ENCODE measurements at places on chromosomes 5 and 9.

GRCh38 chr5:7779019-7780005 lies 71.6 kb downstream of the CFAP90 start:
- no peak for DNase-seq

DNA sequence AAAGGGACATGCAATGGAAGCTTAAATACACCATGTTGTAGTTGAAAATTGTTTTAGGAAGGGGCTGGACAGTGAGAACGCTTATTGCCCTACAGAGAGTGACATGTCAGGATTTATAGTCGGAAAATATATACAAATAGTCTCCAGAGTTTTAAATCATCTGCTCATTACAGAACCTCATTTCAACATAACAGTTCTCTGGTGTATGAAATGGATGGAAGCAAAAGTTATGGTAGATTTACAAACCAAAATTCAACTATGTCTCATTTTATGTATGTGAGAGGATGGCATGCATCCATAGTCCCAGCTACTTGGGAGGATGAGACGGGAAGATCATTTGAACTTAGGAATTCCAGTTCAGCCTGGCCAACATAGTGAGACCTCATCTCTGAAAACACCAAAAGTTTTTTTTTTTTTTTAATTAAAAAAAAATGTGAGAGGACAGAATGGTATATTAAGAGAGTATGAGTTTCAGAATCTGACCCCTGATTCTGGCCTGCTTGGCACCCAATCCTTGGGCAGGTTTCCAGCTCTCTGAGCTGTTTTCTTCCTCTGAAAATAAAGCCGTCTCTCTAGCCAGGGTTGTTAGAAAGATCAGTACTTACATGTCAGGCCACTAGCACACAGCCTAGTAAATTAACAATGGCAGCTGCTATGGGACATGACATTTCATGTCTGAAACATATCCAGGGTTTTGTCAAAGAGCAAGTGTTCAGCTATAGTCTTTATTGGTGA lies 40.1 kb downstream of the IQGAP2 start:
- no peak for DNase-seq

GRCh38 chr9:71793386-71794105 lies 25.2 kb upstream of the CEMIP2 start:
- DNase-seq, result no peak

GRCh38 chr9:32069169-32069813 lies 315.2 kb upstream of the ACO1 start:
- DNase-seq, result no peak

DNA sequence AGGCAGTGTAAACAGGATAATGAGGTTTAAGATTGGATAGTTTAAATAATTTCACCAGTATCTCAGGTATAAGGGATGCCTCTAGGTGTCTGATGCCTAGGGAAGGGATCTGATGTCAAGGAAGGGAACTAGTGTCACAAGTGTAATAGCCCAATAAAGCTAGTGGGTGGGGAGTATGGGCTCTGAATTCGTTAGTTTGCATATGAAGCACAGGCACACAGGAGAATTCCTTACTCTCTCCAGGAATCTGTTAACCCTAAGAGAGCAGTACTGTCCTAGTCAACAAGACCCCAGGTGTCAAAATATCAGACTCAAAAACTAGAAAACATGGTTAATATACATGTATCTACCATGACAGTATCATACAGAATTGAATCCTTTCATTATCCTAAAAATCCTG lies 352.5 kb upstream of the CYLC2 start:
- DNase-seq, result no peak

DNA sequence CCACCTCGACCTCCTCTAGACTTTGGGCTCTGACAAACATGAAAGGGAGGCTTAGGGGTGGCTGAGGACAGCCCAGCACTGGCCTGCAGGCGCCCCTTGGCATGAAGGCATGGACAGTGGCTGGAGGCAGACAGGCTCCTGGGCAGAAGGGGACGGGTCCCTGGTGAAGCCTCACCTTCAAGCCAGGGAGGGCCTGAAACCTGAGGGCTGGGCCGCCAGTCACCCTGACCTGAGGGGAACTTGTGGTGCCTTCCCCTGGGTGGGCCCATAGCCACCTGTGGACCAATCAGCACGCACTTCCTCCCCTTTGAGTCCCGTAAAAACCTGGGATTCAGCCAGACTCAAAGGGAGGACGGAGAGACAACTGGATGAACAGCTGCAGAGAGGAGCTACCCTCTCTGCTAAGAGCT lies 90.4 kb upstream of the PUM3 start:
- no peak for DNase-seq

DNA sequence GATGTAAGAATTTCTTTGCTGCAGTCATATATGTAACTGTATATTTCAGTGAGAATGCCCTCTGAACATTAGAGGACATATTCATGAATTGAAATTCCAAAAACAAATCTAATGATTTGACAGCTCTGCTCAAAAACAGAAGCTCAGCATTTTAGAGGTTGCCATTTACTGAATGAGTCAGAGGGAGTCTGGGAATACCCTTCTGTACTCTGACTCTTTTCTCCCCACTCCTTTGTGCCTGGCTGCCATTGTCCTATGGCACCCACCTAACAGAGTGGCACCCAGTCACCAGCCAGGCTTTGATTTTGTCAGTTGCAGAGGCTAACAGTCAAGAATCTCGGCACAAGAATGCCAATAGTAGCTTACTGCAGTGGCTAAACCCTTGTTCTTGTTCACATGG lies 133.6 kb downstream of the ATG10 start:
- DNase-seq, result no peak
